GM03348 (cell line): ENCODE measurements at places on chromosomes 1 and 21.

DNA sequence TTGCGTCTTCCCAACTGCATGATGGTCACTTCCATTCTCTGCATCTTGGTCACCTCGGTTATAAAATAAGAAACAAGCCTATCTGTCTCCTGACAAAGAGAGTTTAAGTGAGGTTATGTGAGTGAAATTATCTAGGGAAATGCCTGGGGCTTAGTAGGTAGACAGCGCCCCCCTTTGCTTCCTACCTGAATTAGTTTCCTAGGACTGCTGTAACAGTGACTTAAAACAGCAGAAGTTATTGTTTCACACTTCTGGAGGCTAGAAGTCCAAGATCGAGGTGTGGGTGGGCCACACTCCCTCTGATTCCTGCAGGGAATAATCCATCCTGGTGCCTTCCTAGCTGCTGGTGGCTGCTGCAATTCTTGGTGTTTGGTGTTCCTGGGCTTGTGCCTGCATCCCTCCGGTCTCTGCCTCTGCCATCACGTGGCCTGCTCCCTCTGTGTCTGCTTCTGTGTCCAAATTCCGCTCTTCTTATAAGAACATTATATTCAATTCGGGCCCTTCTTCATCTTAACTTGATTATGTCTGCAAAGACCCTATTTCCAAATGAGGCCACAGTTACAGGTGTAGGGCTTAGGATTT is 92.6 kb downstream of the IGSF21 start:
- no peak for DNase-seq

GRCh38 chr1:103958699-103959098 is 209.0 kb downstream of the AMY1C start:
- DNase-seq: no peak

DNA sequence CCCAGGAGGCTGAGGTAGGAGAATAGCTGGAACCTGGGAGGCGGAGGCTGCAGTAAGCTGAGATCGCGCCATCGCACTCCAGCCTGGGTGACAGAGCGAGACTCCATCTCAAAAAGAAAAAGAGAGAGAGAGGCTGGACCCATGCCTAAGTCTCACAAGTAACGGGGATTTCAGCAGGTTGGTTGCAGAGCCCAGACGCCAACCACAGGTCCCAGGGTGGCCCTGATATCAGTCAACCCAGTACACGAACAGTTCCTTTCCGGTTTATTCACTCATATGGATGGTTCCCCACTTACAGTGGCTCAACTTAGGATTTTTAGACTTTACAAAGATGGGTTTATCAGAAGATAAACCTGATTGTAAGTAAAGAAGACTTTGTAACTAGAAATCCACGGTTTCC is 40.9 kb downstream of the CLSTN1 start:
- DNase-seq: no peak

- peak; percentile 78 for DNase-seq
These were observed 9.7 kb downstream of the OR2B11 start for GRCh38 chr1:247448107-247448791.

DNA sequence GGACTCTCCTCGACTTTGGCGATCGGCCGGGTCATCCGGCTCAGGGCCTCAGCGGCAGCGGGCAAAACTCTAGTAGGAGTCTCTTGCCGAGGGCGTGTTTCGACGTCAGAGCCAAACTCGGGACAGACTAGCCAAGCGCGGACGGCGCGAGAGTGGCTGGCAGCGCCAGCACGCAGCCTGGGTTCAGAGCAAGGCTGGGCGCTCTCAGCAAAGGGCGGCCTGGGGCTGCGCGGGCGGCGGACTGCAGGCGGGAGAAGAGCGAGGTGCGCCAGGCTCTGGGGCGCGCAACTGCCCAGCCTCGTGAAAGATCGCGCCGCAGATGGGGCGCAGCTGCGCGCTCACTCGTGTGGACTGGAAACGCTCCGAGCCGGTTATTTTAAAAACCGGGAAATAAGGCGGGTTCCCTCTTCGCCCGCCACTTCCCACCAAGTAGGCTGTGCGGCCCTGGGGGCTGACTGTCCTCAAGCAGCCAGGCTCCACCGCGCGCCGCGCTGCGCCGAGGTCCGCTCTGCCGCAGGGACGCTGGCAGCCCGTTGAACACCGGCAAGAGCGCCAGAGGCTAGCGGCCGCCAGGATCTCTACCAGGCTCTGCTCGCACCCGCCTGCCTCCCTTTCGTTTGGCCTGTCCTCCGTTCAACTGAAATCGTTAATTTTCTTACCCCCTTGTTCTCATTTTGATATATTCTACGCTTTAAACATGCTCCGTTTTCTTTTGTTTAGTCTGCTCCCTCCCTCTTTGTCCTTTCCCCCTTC is 2.4 kb downstream of the ALX3 start:
- DNase-seq: no peak

DNA sequence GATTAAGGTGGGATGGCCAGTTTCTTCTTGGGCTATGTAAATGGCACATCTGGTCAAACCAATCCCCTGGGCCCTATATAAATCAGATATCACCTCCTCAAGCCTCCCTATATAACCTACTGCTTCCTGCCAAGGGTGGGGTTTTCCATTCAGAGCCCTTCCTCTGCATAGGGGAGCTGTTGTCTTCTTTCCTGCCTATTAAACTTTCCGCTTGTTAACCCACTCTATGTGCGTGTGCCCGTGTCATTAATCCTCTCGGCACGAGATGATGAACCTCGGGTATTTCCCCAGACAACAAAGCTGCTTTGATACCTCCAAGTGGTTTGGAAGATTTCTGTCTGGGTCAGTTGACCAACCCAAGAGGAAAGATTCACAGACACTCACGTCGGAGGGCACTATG is 19.3 kb upstream of the SERTAD4 start:
- no peak for DNase-seq

DNA sequence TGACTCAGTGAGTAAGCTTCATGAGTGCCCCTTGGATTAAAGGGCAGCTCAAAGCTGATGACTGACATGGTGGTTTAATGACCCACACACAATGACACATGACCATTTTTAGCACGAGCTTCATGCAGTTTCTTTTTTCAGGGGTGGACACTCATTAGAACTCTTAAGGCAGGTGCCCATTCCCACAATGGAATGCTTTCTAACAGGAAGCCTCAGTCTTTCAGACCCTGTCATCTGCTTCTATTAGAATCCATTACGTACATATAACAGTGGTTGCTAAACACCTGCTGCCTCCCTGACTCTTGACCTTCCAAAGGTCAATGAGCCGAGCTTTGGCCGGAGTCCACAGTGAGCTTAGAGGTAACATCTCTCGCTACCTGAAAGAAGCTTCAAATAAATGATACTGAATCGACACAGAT is 27.4 kb downstream of the AKNAD1 start:
- no peak for DNase-seq

DNA sequence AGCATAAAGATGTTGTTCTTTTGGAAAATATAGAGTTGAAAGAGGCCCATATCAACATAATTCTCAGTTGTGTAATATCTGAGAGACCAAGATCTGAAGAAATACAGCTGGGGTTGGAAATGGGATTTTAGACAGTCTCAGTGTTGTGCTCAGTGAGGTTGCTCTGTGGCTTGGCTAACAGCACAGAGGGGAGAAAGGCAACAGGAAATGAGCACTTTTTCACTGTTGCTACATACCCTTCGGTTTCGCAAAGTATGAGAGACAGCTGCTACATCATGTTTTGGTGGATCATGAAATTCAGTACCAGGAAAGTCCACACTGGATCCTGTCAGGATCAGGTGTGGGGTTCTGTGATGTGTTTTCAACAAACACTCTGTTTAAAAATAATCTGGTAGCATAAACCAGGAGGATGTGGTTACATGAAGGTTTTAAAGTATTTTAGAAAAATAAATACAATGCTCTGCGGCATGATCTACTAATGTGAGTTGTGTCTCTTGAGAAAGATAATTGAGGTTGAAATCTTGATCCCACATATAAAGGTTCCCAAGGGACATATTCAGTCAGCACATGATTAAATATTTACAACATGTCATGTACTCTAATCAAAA is 7.0 kb upstream of the GPR88 start:
- peak; percentile 66 for DNase-seq

DNA sequence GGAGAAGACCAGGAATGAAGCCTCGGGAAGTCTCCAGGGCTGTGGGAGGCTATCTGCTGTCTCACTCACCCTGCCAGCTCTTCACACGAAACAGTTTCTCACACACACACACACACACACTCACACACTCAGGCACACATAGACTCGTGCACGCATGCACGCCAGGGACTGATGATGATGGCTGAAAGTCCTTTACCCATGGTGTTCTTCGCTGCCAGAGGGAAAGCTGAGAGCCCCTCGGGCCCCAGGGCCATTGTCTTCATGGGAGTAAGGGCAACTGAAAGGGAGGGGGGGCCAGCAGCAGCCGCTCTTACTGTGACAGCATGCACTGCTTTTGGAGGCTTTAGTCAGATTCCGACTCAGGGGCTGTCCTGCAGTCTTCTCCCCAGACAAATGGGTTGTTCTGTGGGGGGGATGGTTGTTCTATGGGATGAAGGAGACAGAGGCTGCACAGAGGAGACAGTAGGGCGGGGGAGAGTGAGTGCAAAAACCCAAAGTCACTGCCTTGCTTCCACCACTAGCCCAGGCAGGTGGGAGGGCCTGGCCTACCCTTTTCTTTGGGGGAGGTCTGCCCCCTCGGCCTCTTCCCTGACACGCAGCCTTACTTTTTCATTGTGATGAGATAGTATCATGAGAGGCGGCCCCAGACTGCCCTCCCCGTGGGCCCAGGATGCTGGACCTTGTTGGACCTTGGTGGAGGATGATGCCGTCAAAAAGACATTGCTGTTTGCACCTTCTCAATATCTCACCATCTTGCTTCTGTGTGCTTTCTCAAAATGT is 29.0 kb downstream of the STUM start:
- DNase-seq: no peak

DNA sequence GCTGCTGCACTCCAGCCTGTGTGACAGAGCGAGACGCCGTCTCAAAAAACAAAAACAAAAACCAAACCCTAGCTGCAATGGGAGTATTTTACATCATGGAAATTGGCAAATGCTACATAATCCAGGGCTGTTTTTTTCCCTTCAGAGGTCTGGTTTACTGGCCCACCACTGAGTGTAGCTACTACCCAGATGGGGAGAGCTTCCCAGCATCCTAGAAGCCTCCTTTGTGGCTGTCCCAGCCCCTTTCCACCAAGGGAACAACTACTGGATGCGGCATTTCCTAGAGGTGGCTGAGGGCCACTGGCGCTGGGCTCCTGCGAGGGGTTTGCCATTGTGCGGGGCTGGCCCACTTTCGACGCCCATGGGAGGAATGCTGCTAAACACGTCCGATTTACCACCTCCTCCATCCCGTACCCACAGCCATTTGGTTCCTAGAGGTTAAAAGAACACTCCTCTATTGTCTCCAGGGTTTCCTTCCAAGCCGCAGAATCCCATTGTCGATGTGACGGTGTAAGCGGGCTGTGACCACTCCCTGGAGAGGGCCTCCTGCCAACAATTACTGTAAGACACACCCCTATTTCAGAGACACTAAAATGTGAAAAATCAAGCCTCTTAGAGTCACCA is 55.4 kb downstream of the RUNX3 start:
- DNase-seq: peak; percentile 37

DNA sequence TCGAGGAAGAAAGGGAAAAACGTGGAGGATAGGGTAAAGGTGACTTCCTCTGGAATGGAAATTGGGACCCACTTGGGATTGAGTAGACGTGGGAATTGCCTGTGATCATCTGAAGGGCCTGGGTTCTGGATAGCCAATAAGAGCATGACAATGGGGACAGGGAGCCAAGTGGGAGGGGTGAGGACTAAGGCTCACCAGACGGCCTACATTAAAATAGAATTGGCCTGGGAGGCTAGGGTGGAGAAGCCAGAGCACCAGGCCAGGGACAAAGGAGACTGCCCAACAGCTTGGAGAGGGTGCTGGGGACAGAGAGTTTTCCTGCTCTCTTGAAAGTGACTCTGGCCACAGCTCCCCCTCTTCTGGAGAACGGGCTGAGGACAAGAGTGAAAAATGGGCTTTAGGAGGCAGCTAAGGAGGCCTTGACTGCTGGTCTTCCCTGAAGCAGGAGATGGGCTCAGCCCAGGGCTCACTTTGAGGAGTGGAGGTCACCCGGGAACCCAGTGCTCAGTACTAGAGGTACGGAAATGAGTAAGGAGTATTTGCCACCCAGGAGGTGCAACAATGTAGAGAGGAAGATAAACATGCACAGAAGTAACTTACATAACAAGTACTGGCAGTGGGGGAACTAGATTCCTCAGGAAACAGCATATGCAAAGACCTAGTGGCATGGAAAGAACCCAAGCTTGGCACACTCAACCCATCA is 18.8 kb downstream of the INKA2 start:
- DNase-seq: no peak

GRCh38 chr1:221743416-221744208 is 1.7 kb upstream of the DUSP10 start:
- DNase-seq: no peak

GRCh38 chr1:166182281-166182680 is 15.5 kb upstream of the FAM78B start:
- DNase-seq: no peak

DNA sequence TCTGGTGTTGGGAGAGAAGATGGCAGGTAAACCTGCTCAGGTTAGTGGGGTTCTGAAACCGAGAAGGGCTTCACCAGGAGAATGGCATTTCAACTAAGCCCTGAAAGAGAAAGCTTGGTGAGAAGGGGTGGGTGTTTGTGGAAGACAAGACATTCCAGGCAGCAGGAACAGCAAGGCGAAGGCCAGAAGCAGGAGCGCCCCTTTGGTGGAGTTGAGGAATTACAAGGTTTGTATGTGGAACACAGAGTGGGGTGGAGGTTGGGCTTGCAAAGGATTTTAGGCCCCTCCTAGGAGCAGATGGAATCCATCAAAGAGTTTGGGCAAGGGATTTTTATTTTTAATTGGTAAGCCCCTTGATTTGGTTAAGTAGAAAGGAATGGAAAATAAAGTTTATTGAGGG is 24.8 kb upstream of the ELOA start:
- peak; percentile 26 for DNase-seq

DNA sequence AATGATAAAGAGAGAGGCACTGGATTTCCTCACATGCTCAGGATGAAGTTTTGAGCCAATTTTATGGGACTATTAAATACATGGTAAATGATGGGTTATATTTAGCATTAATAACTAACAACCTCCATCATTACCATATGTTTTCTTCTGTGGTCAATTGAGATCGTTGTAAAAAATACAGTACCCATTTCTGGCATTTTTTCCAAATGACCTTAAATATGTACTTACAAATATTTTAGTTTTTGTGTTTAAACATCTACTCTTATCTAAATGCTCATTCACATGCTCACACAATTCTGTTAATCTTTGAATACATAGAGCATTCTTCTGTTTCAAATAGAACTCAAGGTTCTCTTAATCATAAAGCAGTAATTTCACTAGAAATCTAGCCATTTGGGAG is 330.0 kb upstream of the BRINP3 start:
- no peak for DNase-seq

- peak; percentile 23 for DNase-seq
These were observed 13.2 kb downstream of the CASP9 start for GRCh38 chr1:15510611-15511405.

GRCh38 chr1:196651637-196652215 is at the start of gene CFH:
Gene CFH, plus strand, starts transcription at chr1:196652043. Its CDS starts 75 bp downstream, at chr1:196652118.
- peak; percentile 60 for DNase-seq

DNA sequence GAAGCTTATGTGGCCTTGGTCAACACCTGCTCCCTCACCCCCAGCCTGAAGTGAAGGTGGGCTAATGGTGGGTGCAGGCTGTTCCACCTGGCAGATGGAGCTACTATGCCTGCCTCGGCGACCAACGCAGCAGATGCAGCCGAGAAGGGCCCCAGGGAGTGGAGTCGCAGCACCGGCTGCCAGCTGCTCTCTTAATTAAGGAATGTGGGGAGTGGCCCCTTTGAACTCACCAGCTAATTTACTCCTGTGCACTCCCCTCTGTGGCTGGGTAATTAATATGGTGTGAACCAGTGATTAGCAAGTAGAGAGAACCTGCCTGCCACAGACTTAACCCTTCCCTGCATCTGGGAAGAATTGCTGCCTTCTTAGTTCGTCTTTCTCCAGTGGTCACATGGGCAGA is 3.3 kb upstream of the SLAMF8 start:
- DNase-seq: no peak

GRCh38 chr21:39178421-39178820 is 4.8 kb downstream of the PSMG1 start:
- DNase-seq: no peak
